Breast epithelium (tissue), 4 donors: ENCODE measurements at places on chromosomes 12 and 14.
A peak's percentile ranks its signal among the peaks of the same experiment; 100 is the strongest.

DNA sequence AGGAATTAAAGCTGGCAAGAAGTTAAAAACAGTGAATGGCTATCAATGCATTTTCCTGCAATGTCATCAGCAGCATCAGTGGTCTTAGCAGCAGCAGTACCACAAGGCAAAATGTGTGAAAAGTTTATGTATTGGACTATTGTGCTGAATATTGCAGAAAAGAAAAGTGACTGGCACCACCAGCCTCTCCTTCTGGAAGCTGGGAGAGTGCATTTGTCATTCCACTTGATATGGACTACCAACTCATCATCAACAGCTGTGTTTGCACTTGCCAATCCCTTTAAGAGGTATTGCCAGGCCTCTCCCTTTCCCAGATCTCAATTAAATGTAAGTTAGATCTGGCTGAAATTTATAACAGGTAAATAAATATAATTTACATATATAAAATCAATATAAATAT lies 151.0 kb upstream of the GZMB start:
- no peak overlapping the region for H3K4me3 ChIP-seq
- H3K36me3 ChIP-seq, result no peaks in the 10 kb centered on the region
- no peak overlapping the region for H3K27ac ChIP-seq
- no peak for DNase-seq
- H3K27me3 ChIP-seq, result no peaks in the 10 kb centered on the region

GRCh38 chr12:55720894-55721444 lies 776 bp downstream of the RDH5 start:
- peak; percentile 69 for DNase-seq
- H3K36me3 ChIP-seq, result no peaks in the 10 kb centered on the region
- no peaks in the 10 kb centered on the region for H3K27me3 ChIP-seq
- no peak overlapping the region for H3K4me3 ChIP-seq
- H3K4me1 ChIP-seq, result peaks cover 24% of the 10 kb centered on the region
- peak overlapping the region; percentile 61 for H3K27ac ChIP-seq

- no peak overlapping the region for H3K4me3 ChIP-seq
- no peaks in the 10 kb centered on the region for H3K36me3 ChIP-seq
- no peaks in the 10 kb centered on the region for H3K27me3 ChIP-seq
- no peaks in the 10 kb centered on the region for H3K4me1 ChIP-seq
- H3K27ac ChIP-seq, result no peak overlapping the region
Observed at GRCh38 chr12:23729359-23729758, 220.1 kb downstream of the SOX5 start.

- DNase-seq, result no peak
- H3K4me3 ChIP-seq, result no peak overlapping the region
- no peaks in the 10 kb centered on the region for H3K36me3 ChIP-seq
- H3K27ac ChIP-seq, result no peak overlapping the region
Observed at GRCh38 chr14:24407608-24408325, 9.0 kb downstream of the NYNRIN start.

- DNase-seq, result peak; percentile 72
- H3K4me3 ChIP-seq, result peak overlapping the region; percentile 79
- peaks cover 8% of the 10 kb centered on the region for H3K4me1 ChIP-seq
- H3K36me3 ChIP-seq, result no peaks in the 10 kb centered on the region
- H3K27me3 ChIP-seq, result no peaks in the 10 kb centered on the region
Observed at GRCh38 chr12:56634242-56634836, 4.2 kb upstream of the BAZ2A start.

- no peak for DNase-seq
- no peak overlapping the region for H3K27ac ChIP-seq
- no peaks in the 10 kb centered on the region for H3K4me1 ChIP-seq
- H3K36me3 ChIP-seq, result peaks cover 3% of the 10 kb centered on the region
- no peak overlapping the region for H3K4me3 ChIP-seq
Observed at GRCh38 chr12:32739279-32739678, 16.4 kb downstream of the YARS2 start.

- H3K4me3 ChIP-seq, result no peak overlapping the region
- no peaks in the 10 kb centered on the region for H3K27me3 ChIP-seq
- H3K27ac ChIP-seq, result no peak overlapping the region
- no peaks in the 10 kb centered on the region for H3K4me1 ChIP-seq
Observed at GRCh38 chr14:89179891-89180404, 237.1 kb downstream of the FOXN3 start.

- peaks cover 17% of the 10 kb centered on the region for H3K4me1 ChIP-seq
- no peak overlapping the region for H3K27ac ChIP-seq
- no peaks in the 10 kb centered on the region for H3K27me3 ChIP-seq
- DNase-seq, result no peak
Observed at GRCh38 chr12:116122628-116123027, 154.9 kb downstream of the MED13L start.

DNA sequence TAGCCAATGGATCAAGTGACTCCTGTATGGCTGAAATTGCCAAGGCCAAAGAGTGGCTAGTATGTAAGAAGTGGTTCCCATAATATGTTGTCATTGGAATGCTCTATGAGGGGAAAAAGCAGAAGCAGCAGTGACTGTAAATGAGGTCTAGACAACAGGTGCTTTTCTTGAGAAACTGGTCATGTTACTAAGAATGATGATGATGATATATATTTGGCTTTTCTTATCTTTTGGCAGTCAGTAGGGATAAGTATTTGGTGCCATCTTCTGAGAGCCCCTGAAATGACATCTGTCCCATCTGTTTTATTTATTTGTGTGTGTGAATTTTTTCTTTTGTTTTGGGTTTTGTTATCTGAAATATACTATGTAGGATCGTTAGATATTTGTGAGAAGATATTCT lies 141.7 kb downstream of the SYT1 start:
- no peak for DNase-seq
- H3K27ac ChIP-seq, result no peak overlapping the region
- no peak overlapping the region for H3K4me3 ChIP-seq
- no peaks in the 10 kb centered on the region for H3K4me1 ChIP-seq

DNA sequence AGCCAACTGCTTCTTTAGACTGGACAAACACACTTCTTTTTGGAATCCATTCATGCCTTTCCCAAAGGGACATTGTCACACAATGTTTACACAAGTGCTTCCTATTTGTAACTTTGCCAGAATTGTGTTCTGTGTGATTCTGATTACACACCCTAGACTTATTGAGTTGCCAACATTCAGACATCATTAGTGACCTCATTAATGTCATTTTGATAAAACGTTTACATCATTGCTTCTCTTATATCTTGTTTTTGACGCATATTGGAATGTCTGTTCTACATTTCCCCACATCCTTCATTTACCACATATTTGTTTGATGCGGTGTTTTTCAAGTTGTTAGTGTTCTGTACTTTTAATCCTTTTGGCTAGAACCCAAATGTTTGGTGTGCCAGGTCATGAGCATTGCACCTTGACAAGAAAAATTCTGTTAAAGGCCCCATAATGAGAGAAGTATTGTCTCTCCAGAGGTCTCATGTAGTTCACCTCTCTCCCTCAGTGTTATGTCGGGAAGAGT lies 305.5 kb downstream of the AEBP2 start:
- H3K36me3 ChIP-seq, result no peaks in the 10 kb centered on the region
- H3K27me3 ChIP-seq, result no peaks in the 10 kb centered on the region
- no peak overlapping the region for H3K27ac ChIP-seq
- no peaks in the 10 kb centered on the region for H3K4me1 ChIP-seq
- no peak overlapping the region for H3K4me3 ChIP-seq

DNA sequence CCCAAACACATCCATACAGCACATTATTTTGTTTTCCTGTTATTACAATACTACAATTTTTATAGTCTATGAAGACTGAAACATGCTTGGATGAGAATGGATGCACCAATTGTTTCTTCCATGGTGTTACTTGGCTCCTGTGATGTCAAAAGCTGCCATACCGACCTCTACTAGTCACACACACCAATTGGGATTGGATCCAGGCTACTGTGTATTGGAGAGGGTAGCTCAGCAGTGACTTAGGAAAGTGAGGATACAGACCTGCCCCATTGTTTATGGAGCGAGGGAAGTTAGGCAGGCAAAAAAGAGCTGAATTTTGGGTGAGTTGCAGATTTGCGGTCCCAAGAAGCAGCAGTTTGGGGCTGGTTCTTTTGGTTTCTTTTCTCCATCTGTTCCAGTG lies 30.8 kb upstream of the AKAP6 start:
- H3K27ac ChIP-seq, result no peak overlapping the region
- no peak overlapping the region for H3K4me3 ChIP-seq
- H3K27me3 ChIP-seq, result no peaks in the 10 kb centered on the region
- no peaks in the 10 kb centered on the region for H3K4me1 ChIP-seq
- DNase-seq, result no peak

DNA sequence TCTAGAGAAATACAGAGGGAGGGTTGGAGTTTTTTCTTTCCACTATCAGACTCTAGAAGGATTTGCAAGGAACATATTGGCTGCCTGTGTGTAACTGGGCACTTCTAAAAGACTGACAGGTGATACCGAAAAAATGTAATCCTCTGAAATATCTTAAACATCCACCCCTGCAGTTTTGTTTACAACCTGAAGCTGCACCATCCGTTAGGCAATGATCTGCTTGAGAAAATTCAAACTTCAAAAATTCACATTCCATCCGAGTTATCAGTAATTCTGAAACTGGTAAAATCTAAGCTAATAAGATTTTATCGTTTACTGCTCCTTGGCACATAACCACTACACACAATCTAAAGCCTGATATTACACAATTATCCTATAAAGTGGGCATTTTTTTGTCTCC lies 528.6 kb downstream of the FUT8 start:
- H3K27me3 ChIP-seq, result no peaks in the 10 kb centered on the region
- no peaks in the 10 kb centered on the region for H3K36me3 ChIP-seq
- no peak overlapping the region for H3K27ac ChIP-seq
- no peak overlapping the region for H3K4me3 ChIP-seq
- no peak for DNase-seq

- H3K4me3 ChIP-seq, result no peak overlapping the region
- no peak overlapping the region for H3K27ac ChIP-seq
- H3K36me3 ChIP-seq, result no peaks in the 10 kb centered on the region
- H3K4me1 ChIP-seq, result no peaks in the 10 kb centered on the region
Observed at GRCh38 chr14:93201155-93201704, 5.6 kb downstream of the GON7 start.

DNA sequence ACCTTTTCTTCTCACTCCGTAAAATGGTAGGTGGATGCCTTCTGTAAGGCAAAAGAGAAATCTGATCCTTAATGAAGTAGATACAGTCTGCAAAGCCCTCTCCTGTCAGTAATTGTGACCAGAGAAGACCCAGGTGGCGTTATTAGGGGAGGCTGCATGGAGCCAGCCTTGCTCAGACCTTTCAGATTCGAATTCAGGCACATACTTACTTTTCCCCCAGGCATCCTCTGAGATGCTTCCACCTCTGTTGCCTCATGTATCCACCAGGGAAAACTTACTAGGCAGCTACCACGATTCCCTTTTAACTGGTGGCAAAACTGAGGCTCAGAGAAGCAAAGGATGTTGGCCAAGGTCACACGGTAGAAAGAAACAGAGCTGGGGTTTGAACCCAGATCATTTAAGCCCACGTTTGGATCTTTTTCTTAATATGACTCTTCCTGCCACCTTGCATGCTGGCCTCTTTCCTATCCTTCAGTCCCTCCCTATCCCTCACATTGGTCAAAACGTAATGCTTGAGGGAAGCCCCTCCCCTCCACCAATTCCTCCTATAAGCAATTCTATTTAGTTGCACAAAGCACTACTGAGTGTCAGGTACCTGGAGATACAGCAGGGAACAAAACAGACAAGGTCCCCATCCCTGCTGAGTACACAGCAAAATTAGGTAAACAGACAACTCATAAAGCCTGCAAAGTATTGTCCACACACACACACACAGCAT lies 179.4 kb downstream of the KSR2 start:
- no peak overlapping the region for H3K4me3 ChIP-seq
- no peak for DNase-seq
- no peaks in the 10 kb centered on the region for H3K36me3 ChIP-seq
- no peak overlapping the region for H3K27ac ChIP-seq

GRCh38 chr12:121592320-121592719 lies 11.5 kb upstream of the KDM2B start:
- no peaks in the 10 kb centered on the region for H3K27me3 ChIP-seq
- DNase-seq, result no peak
- H3K4me1 ChIP-seq, result no peaks in the 10 kb centered on the region
- no peak overlapping the region for H3K27ac ChIP-seq

GRCh38 chr12:69630191-69630590 lies 19.5 kb upstream of the LRRC10 start:
- no peak for DNase-seq
- H3K27ac ChIP-seq, result no peak overlapping the region
- no peaks in the 10 kb centered on the region for H3K36me3 ChIP-seq
- H3K4me3 ChIP-seq, result no peak overlapping the region
- H3K4me1 ChIP-seq, result no peaks in the 10 kb centered on the region

- no peak overlapping the region for H3K4me3 ChIP-seq
- DNase-seq, result no peak
- no peaks in the 10 kb centered on the region for H3K36me3 ChIP-seq
- H3K27ac ChIP-seq, result no peak overlapping the region
- no peaks in the 10 kb centered on the region for H3K4me1 ChIP-seq
- no peaks in the 10 kb centered on the region for H3K27me3 ChIP-seq
Observed at GRCh38 chr12:38456537-38457120, 140.1 kb downstream of the ALG10B start.
